ENCODE measurements at places on chromosomes 4 and X. TPM values are rescaled to one million over a fixed set of nuclear protein-coding genes. Genes with fewer than 3 reads are reported as not detected.

GRCh38 chr4:99664716-99665115 is 7.1 kb upstream of the C4orf54 start:
- no peak for DNase-seq

Gene TRAPPC2
- 8.1 TPM for total RNA-seq

- no peak for DNase-seq
Measured at GRCh38 chr4:105060628-105061027, 86.0 kb upstream of the TET2 start.

DNA sequence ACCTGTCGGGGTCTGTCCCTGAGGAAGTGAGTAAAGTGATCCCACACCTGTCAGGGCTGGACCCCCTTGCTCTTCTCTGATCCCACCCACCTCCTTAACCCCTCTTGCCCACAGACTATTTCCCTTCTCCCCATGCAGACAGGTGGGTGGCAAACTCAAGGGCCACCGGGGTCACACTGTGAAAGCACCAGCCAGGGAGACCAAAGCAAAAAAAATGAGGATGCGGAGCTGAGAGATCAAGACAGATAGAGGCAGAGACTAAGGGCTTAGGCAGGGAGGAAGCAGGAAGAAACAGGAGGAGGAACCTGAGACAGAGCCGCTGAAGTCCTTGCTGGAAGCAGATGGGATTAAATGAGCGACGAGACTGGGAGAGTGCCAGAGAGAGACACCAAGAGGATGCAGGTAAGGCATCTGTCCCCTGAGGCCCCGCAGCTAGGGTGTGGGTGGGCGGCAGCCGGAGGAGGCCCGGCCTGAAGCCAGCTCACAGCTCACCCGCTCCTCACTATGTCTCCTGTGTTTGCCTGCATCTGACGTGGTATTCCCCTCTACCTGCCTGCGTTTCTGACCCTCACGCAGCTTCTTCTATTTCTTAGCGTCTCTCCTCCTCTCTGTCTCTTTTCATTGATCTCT is 7.2 kb downstream of the TIMM17B start:
- DNase-seq, result no peak

Gene GLOD5
- total RNA-seq, result 4.1 TPM

Gene TCEAL5
- not detected for total RNA-seq

DNA sequence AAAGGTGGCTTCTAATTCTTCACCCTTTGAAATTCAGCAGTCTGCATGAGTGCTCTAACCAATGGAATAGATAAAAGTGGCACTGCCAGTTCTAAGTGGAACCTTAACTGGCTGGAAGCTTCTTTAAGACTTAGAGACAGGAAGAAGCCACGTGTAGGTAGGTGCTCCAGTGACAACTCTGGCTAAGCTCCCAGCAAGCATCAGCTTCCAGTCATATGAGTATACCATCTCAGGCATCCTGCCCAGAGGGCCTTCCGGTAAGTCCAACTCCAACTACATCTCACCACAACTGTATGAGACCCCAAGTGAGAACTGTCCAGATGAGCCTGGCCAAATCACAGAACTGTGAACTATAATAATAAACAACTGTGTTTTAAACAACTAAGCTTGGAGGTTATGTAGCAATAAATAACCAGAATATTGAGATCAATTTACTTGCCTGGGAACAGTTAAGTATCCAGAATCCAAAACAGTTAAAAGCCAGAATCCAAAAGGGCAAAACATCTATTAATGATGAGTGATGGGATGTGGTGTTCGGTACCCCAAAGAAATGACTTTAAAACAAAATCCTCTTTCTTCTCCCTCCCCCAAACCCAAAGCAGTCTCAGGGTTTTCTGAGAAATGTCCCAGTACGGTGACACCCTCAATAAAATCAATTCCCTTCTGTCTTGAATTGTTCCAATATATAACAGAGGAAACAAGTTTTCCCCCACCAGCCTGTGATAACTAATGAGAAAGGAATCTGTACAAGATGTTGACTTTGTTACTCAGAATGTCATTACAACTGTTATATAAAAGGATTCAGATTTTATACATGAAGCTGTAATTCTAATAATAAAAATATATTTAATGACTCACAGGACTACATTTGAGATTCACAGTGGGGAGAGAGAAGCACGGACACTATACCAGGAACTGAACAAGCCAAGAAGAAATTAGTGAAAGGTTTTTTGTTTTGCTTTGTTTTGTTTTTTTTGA is 4.2 kb downstream of the TSPAN5 start:
- no peak for DNase-seq

DNA sequence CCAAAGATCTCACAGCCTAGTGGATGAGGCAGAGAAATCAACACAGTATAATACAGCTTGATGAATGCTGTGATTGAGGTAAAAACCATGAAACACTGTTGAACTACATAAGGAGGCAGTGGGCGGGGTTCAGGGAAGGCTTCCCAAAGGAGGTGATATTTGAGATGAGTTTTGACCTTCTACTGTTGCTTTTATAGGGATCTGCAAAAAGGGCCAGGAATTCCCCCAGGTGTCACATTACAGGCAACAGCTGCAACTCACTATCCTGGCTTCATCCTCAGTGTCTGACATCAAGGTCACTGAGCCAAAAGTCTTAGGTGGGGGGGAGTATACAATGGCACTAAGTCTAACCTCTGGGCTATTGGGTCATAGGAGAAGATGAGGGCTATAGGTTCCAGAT is 185.7 kb upstream of the NRK start:
- DNase-seq, result no peak

Gene RAB41
- not detected for total RNA-seq

DNA sequence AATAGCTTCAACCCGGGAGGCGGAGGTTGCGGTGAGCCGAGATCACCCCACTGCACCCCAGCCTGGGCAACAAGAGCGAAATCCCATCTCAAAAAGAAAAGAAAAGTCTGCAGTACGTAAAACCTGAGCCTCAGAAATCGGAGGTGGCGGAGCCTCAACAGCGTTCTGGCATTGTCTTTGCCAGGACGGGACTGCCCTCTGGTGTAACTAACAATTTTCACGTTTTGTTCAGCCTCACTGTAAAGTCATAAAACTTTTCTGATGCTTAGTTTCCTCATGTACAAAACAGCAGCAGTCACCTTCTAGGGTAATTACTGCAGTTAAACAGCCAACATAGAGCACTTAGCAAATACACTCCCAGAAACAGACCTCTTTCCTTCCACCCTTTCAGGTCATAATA is 121.7 kb downstream of the RBM47 start:
- DNase-seq, result no peak

GRCh38 chr4:138242834-138243156 is 646 bp upstream of the SLC7A11 start:
- no peak for DNase-seq

DNA sequence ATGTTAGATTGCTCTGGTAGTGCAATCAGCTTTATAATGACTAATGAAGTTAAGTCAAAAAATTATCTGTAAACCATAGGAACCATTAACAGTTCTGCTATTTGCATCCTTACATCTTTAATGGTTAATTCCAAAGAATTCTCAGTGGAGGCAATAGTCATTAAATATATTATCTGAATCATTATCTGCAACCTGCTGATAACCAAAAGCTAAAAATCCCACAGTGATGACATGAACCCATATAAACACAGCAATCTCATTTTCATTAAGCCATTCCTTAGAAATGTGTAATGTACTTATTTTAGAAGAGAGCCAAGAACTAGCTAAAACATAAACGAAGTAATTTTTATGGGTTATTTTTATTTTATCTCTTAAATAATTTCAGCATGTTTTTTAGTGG is 60.2 kb downstream of the MAGEB16 start:
- DNase-seq, result no peak

DNA sequence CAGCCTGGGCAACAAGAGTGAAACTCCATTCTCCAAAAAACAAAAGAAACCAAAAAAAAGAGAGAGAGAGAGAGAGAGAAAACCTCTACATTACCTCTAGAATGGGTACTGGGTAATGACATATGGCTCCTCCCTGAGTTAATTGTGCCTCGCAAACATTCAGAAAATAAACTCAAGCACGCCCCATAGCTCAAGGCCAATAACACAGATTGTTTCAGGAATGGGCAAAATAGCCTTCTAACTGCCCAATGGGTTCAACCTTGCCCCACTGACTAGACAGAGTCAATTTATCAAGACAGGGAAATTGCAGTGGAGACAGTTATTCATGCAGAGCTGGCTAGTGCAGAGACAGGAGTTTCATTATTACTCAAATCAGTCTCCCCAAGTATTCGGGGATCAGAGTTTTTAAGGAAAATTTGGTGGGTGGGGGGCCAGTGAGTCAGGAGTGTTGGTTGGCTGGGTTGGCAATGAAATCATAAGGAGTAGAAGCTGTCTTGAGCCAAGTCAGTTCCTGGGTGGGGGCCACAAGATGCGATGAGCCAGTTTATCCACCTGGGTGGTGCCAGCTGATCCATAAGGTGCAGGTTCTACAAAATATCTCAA is 25.1 kb downstream of the NIPAL1 start:
- no peak for DNase-seq

Gene TMEM150C
- total RNA-seq, result 7.6 TPM

- no peak for DNase-seq
Measured at GRCh38 chrX:41449615-41450014, 2.5 kb downstream of the NYX start.

Gene ATP2B3
- 0.07 TPM for total RNA-seq

Gene GBA3
- total RNA-seq, result 16.5 TPM

GRCh38 chrX:71178908-71179307 is 34.3 kb downstream of the NLGN3 start:
- DNase-seq, result no peak

GRCh38 chrX:135477576-135477975 is 42.9 kb upstream of the INTS6L start:
- peak; percentile 61 for DNase-seq

Gene MAGEC3
- not detected for total RNA-seq

DNA sequence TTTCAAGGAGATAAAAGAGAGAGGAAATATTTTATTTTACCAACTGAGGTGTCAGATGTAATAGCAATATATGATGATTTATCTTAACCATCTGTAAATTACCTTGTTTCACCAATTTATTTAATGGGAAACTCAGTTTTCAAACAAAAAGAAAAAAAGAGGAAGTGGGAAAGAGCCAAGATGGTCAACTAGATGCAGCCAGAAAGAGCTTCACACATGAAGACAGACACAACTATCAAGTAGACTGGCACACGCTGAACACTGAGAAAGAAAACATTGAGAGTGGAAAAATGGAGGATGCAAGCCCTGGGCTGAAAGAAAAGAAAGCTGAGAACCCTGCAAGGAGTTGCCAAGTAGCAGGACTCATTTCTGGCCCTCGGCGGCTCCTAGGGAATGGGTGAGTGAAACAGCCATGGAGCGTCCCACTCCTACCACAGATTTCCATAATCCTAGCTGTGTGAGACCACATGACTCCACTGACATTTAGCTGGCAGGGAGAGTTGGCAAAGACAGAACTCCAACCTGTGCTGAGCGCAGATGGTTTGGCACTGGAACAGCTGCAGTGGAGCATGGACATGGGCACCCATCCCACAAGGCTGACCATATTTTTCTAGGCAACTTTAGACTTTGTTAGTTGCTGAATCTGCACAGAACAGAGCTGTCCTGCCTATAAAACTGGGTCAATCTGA is 409.3 kb downstream of the FAM47B start:
- no peak for DNase-seq

GRCh38 chr4:26984896-26985295 is 124.3 kb downstream of the STIM2 start:
- no peak for DNase-seq

- no peak for DNase-seq
Measured at GRCh38 chr4:81745050-81745449, 273.3 kb upstream of the RASGEF1B start.

GRCh38 chr4:146260521-146260920 is 46.2 kb downstream of the REELD1 start:
- DNase-seq, result no peak

DNA sequence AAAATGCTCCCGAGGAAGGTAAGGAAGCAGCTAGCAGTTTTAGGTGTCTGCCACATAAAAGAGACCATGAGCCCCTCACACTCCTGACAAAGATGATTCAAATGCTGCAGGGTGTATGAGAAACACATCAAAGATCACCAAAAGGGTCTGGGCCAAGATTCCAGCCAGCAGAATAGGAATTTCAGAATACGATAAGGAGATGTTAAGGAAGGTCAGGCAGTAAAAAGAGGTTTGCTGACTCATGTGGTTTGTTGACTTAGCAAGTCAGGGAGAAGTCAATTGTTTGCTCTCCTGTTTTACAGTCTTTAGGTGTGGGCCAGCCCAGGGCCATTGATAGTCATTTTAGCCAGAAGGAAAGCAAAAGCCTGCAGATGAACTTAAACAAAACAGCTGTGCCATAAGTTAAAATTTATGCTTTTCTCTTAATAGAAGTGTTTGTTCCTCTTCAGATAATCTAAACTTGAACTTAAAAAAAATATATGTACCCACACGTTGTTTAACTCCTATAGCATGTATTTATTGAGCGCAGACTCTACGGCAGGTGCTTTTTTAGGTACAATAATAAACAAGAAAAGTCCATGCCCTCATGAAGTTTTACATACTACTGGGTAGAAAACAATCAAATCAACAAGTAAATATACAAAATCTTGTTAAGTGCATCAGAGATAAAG is 115.6 kb downstream of the CAMK2D start:
- DNase-seq, result no peak

GRCh38 chr4:96736352-96736889 is 896.5 kb downstream of the PDHA2 start:
- no peak for DNase-seq

GRCh38 chrX:78168065-78168464 is 28.6 kb upstream of the TAF9B start:
- no peak for DNase-seq

GRCh38 chr4:146453181-146453807 is 68.4 kb downstream of the SLC10A7 start:
- no peak for DNase-seq

DNA sequence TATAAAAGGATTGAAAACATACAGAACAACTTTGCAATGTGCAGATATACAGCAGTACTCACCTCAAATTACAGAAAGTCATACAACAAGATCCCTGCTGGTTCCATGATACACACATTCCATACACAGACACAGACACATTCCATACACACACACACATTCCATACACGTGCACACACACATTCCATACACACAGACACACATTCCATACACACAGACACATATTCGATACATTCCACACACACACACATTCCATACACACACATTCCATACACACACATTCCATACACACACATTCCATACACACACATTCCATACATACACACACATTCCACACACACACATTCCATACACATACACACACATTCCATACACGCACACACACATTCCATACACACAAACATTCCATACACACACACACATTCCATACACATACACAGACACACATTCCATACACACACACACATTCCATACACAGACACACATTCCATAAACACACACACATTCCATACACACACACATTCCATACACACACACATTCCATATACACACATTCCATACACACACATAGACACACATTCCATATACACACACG is 13.7 kb downstream of the LINC00632 start:
- no peak for DNase-seq

GRCh38 chr4:53654300-53654758 is 63.0 kb upstream of the LNX1 start:
- no peak for DNase-seq

Gene ABLIM2
- 3.5 TPM for total RNA-seq
